Right ventricle myocardium inferior (tissue), 1 donor: ENCODE measurements at places on chromosomes 3 and 15. TPM values are rescaled to one million over a fixed set of nuclear protein-coding genes. Genes with fewer than 3 reads are reported as not detected.
A peak's percentile ranks its signal among the peaks of the same experiment; 100 is the strongest.

DNA sequence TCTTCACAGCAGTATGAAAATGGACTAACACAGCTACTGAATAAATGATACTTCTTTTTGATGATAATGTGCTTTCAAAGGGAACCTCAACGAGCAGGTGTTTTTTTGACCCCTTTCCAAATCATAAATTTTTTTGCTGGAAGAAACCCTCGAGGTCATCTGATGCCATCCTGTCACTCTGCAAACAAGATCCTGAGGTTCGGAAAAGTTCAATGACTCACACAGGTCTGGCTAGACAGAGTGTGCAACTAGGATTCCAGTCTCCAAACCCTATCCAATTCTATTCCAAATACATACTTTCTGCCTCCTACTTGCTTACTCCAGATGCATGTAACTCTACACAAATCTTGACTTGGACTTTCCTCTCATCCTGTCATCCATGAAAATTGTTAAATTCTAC lies 124.7 kb downstream of the NEDD4 start:
- DNase-seq = no peak

GRCh38 chr3:188113756-188114155 lies 40.2 kb upstream of the LPP start:
- DNase-seq = no peak

The EBLN2 gene
- total RNA-seq = 0.87 TPM

The DBR1 gene
- total RNA-seq = 7.1 TPM

GRCh38 chr15:44796508-44796907 lies 60.2 kb downstream of the TRIM69 start:
- DNase-seq = no peak

DNA sequence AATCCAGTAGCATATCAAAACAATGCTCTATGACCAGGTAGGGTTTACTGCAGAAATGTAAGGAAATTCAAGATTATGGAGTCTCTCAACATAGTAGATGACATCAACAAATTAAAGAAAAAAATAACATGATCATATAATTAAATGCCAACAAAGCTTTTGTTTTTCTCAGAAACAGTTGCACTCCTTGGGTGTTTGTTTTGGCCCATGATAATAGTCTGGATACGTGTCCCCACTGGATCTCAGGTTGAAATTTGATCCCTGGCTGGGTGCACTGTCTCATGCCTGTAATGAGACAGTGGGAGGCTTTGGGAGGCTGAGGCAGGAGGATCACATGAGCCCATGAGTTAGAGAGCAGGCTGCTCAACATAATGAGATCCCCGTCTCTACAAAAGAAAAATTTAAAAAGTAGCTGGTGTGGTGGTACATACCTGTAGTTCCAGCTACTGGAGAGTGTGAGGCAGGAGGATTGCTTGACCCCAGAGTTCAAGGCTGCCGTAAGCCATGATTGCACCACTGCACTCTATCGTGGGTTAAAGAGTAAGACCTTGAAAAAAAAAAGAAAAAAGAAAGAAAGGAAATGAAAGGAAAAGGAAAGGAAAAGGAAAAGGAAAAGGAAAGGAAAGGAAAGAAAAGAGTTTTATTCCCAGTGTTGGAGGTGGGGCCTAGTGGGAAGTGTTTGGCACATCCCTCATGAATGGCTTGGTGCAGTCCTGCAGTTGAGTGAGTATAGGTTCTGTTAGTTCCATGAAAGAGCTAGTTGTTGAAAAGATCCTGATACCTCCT lies 53.3 kb upstream of the FOXB1 start:
- no peak for DNase-seq

- DNase-seq = no peak
These were observed 63.0 kb downstream of the SFMBT1 start for GRCh38 chr3:52982839-52983238.

The SHC4 gene
- total RNA-seq = 1.5 TPM

DNA sequence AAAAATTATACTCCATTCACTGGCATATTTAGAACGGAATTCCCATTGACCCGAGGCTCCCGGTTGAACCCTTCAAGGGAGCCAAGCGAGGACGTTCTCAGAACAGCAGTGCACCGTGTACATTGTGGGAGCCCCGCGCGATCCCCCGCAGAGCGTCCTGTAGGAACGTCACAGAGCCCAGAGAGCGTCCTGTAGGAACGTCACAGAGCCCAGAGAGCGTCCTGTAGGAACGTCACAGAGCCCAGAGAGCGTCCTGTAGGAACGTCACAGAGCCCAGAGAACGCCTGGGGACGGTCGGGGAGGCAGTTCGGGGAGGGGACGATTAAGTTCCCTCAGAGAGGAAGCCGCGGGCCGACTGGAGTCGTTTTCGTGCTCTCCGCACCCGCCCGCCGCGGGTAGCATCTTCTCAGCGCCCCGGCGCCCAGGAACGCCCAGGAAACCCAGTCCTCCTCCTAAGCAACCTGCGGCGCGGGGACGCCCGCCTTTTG lies 506 bp upstream of the ATP1B3 start:
- DNase-seq = peak; percentile 92

- DNase-seq = no peak
These were observed 424.7 kb downstream of the ZBBX start for GRCh38 chr3:166955201-166955939.

GRCh38 chr15:71425388-71425787 lies 310.1 kb downstream of the THSD4 start:
- DNase-seq = no peak

DNA sequence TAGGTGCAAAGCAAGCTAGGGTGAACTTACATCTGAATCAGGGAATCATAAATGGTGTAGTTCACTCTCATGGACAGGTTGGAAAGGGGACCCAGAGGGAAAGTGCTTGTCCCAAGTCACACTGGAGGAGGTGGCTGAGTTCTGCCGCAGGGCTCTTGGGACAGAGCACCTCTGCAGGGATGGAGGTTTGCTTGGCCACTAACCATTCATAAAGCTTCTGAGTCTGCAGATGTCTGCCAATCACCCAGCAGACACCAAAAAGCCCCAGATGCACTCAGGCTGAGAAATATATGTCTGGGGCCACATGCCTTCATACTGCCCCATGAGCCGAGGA lies 17.9 kb upstream of the RTP2 start:
- DNase-seq = no peak

DNA sequence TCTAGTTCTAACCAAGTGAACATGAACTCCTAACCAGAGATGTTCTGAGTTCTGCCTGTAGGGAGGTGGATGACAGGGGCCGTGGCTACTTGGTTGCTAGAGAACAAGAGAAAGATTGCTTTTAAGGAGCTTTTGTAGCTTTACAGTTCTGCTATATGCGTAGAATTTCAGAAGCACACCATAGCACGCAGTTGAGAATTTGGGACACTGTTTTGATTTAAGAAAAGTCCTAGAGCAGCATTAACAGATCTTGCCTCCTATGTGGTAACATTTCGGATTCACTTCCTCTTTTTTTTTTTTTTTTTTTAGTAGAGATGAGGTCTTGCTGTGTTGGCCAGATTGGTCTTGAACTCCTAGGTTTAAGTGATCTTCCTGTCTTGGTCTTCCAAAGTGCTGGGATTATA lies 181.7 kb downstream of the TCF12 start:
- no peak for DNase-seq

- DNase-seq = no peak
These were observed 175.2 kb downstream of the LSAMP start for GRCh38 chr3:116270056-116270455.

DNA sequence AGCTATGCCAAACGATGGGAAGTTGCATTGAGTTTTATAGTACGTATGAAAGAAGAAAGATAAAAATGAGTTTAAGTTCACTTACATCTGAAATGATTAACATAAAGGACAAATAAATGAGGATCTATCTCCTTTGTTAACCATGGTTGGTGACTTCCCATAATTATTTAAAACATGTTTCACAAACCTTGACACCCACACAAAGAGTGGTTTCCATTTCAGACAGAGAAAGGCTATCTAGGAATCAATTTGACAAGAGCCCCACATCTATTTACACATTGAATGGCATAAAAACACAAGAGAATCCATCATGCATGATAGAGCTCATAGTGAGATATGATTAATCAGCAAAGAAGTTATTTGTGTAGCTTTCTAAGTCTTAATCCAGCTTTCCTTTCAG lies 14.2 kb upstream of the MTMR10 start:
- no peak for DNase-seq

The GOLGA6D gene
- total RNA-seq = not detected

The EPHA6 gene
- total RNA-seq = 0.62 TPM

The CCR1 gene
- 3.8 TPM for total RNA-seq

The SMAD6 gene
- 16.2 TPM for total RNA-seq

DNA sequence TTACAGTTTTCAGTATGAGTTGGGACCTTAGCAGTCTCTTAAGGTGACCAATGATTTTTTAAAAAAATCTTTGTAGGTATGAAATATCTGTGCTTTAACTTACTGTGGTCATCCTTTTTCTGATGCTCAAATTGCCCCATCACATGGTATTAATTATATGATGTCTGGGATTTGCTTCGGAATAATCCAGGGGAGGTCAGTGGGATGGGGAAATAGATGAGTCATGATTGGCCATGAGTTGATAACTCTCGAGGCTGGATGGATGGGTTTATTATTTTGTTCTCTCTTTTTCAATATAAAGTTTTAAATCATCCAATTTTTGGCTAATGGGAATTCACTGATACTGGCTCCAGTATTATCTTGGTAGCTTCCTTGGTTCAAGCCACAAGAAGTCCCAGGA lies 370.3 kb upstream of the TPM1 start:
- no peak for DNase-seq

The ITPR1 gene
- total RNA-seq = 22.4 TPM

The PPP2R3A gene
- 107 TPM for total RNA-seq

DNA sequence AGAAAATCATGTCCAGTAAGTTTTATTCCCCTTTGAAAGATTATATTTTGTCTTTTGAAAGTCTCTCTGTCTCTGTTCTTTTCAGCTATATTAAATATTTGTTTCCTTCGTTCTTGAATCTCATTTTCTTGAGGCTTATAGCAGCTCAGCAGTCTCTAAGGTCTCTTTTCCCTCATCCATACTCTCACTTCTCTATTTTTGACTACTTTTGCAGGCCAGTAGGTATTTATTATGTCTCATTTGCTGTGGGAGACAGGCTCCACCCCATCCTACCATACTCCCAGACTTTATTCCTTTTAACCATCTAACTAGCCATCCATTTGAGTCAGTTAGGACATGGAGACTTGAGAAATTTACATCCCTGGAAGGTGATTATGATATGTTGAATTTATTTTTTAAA lies 71.0 kb downstream of the FILIP1L start:
- no peak for DNase-seq

- DNase-seq = no peak
These were observed 5.7 kb downstream of the CHRNB4 start for GRCh38 chr15:78635346-78635745.

- no peak for DNase-seq
These were observed 19.9 kb upstream of the TNFAIP8L3 start for GRCh38 chr15:51114437-51115119.

The MCF2L2 gene
- 0.22 TPM for total RNA-seq

GRCh38 chr15:39884351-39884750 lies 35.7 kb downstream of the GPR176 start:
- no peak for DNase-seq

DNA sequence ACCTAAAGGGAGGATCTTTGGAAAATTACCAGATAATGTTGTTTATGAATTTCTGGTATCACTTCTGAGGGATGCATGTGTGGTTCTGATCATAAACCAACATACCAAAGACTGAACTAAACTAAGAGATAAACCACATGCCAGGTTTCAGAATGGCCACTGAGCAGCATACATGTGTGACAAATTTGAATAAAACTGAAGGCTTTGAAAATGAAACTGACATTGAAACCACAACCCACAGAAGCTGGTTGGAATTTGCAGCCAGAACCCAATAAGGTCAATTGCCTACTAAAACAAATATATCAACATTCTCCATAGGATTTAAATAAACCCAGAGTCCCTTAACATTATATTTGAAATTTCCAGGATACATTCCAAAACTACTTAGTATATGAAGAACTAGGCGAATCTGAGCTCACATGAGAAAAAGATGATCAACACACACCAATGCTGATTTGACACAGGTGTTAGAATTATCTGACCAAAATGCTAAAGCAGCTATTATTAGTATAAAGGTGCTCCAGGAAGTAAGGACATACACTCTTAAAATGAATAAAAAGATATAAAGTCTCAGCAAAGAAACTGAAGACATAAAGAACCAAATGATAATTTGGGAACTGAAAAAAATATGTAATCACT lies 125.0 kb downstream of the ZNF280D start:
- no peak for DNase-seq

The EHHADH gene
- 20.2 TPM for total RNA-seq

The ERICH6 gene
- not detected for total RNA-seq

DNA sequence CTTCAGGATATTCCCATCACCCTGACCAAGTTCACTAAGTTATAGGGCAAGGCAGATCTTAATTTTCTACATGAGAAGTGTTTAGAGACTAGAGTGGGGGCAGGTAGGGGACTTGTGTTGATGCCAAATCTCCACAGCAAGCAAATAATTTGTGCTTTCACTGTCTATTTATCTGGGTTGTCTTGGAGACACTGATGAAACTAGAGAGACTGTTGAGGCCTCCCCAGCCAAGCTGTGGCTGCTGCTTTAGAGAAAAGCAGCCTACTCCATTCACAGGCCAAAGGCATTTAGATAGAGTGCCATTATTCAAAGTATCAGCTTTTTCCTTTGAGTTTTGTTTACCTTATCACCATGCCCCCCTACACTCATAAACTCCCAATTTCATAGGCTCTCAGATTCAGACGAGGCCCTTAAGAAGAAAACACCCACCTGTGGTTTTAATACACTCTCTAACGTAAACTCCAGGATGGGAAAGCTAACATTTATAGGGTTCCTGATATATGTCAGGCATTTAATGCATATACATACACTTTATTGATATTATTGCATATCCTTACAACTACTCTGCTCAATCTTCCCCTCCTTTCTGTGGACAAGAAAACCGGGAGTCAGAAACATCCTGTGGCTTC lies 130.4 kb upstream of the FOXB1 start:
- no peak for DNase-seq

DNA sequence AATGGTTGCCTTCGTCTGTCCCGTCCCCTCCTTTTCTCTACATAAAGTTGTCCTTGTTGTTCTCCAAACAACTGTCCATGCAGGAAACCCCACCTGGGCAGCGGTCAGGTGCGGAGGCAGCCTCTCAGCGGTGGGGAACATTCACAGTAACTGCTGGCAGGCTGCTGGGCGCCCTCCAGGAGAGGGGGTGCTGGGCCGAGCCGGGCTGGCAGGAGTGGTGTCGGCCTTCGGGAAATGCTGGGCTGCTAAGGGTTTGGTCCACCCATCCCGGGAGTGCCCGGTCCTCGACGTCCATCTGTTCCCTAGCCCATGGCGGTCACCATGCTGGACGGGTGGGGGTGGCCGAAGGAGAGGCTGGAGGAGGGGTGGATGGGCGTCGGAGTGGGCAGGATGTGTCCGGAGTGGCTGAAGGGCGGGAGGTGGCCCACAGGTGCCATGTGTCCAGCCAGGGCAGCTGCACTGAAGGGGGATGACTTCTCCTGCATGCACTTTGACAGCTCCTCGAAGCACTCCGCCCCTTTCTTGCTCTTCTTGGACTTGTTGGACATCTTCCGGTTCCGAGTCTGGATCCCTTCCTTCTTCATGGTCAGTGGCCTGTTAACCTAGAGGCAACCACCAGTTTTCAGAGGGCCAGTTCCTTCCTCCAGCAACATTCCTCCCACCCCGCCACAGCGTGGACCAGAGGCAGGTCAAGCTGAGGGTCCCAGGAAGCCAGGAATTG lies 12.1 kb downstream of the GATA2 start:
- DNase-seq = peak; percentile 55

GRCh38 chr3:35565048-35565447 lies 74.3 kb upstream of the ARPP21 start:
- DNase-seq = no peak

The CERS3 gene
- total RNA-seq = not detected

- DNase-seq = no peak
These were observed 678 bp downstream of the SEMA7A start for GRCh38 chr15:74432968-74433591.

The RTP4 gene
- total RNA-seq = 1.2 TPM
